Memory B cell (primary cell): ENCODE measurements at places on chromosomes 3 and 15.

DNA sequence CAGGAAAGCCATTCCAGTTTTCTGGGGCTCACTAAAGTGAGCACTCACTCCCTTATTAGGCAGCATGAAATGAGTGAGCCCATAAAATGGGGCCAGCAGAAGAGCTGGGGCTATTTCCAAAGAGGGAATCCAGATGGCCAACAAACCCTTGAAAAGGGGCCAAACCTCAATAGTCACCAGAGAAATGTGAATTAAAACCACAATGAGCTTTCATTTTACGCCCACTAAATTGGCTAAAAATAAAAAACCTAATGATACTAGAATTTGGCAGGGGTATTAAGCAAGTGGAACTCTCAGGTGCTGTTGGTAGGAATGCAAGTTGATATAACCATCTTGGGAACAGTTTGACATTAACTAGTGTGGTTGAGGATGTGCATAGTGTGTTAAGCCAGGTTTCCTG, 42.1 kb upstream of the RAF1 start:
- H3K27ac ChIP-seq: no peak overlapping the region
- DNase-seq: no peak
- H3K36me3 ChIP-seq: no peaks in the 10 kb centered on the region
- H3K4me1 ChIP-seq: no peaks in the 10 kb centered on the region
- peaks cover 3% of the 10 kb centered on the region for H3K27me3 ChIP-seq
- H3K4me3 ChIP-seq: no peak overlapping the region

GRCh38 chr3:105755121-105755886, 113.5 kb downstream of the CBLB start:
- DNase-seq: no peak
- no peak overlapping the region for H3K27ac ChIP-seq
- H3K4me3 ChIP-seq: no peak overlapping the region
- H3K36me3 ChIP-seq: peaks cover 16% of the 10 kb centered on the region
- H3K4me1 ChIP-seq: peaks cover 26% of the 10 kb centered on the region

GRCh38 chr15:87940768-87941167, 315.8 kb downstream of the NTRK3 start:
- no peak overlapping the region for H3K27ac ChIP-seq
- no peaks in the 10 kb centered on the region for H3K4me1 ChIP-seq
- H3K4me3 ChIP-seq: no peak overlapping the region
- H3K27me3 ChIP-seq: peaks cover 4% of the 10 kb centered on the region
- DNase-seq: no peak
- H3K36me3 ChIP-seq: no peaks in the 10 kb centered on the region

- H3K4me3 ChIP-seq: no peak overlapping the region
- peaks cover 2% of the 10 kb centered on the region for H3K27me3 ChIP-seq
- peaks cover 4% of the 10 kb centered on the region for H3K4me1 ChIP-seq
- DNase-seq: no peak
- H3K36me3 ChIP-seq: no peaks in the 10 kb centered on the region
Measured at GRCh38 chr3:144165482-144165881, 193.9 kb downstream of the DIPK2A start.

GRCh38 chr15:92009162-92009561, 155.7 kb downstream of the SLCO3A1 start:
- DNase-seq: no peak
- no peaks in the 10 kb centered on the region for H3K36me3 ChIP-seq
- H3K4me3 ChIP-seq: no peak overlapping the region
- peaks cover 7% of the 10 kb centered on the region for H3K27me3 ChIP-seq
- H3K27ac ChIP-seq: no peak overlapping the region
- H3K4me1 ChIP-seq: peaks cover 3% of the 10 kb centered on the region

GRCh38 chr3:95474338-95474737, 1340.1 kb upstream of the EPHA6 start:
- no peak overlapping the region for H3K4me3 ChIP-seq
- H3K4me1 ChIP-seq: no peaks in the 10 kb centered on the region
- H3K36me3 ChIP-seq: no peaks in the 10 kb centered on the region

- no peak for DNase-seq
- H3K4me1 ChIP-seq: peaks cover 3% of the 10 kb centered on the region
- H3K36me3 ChIP-seq: no peaks in the 10 kb centered on the region
- H3K27ac ChIP-seq: no peak overlapping the region
- H3K4me3 ChIP-seq: no peak overlapping the region
Measured at GRCh38 chr3:111726788-111727305, 131.7 kb upstream of the ZBED2 start.

DNA sequence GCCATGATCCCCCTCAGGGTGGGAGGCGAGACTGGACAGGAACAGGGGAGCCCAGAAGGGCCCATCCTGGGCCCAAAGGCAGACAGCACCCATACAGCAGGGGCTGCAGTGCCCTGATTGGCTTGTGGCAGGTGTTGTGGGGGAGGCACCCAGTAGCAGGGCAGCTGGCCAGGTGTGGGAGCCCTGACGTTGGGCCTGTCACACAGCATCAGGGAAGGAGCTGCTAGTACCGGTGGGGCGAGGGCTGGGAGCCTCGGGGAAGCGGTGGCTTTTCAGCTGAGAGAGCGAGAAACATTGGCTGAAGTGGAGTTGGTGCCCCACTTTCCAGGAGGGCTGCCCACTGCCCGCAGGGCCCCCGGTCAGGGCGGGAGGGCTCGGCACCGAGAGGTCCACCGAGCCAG, 19.7 kb upstream of the CYP11A1 start:
- H3K4me1 ChIP-seq: peaks cover 59% of the 10 kb centered on the region
- peak overlapping the region; percentile 96 for H3K27ac ChIP-seq
- no peaks in the 10 kb centered on the region for H3K36me3 ChIP-seq
- DNase-seq: no peak
